ENCODE measurements at places on chromosomes 2 and 18. TPM values are rescaled to one million over a fixed set of nuclear protein-coding genes. Genes with fewer than 3 reads are reported as not detected.

DNA sequence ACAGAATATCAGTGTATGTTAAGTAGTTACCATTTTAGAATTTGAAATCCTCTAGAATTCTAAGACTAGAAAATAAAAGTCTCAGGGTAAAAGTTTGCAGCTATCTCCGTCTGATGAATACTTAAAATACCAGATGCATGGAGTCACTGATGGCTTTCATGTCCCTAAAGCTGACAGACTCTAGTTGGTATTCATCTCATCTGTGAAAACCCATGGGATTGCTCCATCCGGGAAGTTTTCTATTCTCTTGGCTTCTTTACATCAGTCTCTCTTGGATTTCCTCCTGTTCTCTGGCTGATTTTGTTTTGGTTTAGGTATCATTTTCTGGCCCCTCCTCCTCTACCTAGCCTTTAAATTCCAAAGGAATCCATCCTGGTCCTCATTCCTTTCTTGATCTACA is 465.6 kb upstream of the POU3F3 start:
- no peak for DNase-seq

DNA sequence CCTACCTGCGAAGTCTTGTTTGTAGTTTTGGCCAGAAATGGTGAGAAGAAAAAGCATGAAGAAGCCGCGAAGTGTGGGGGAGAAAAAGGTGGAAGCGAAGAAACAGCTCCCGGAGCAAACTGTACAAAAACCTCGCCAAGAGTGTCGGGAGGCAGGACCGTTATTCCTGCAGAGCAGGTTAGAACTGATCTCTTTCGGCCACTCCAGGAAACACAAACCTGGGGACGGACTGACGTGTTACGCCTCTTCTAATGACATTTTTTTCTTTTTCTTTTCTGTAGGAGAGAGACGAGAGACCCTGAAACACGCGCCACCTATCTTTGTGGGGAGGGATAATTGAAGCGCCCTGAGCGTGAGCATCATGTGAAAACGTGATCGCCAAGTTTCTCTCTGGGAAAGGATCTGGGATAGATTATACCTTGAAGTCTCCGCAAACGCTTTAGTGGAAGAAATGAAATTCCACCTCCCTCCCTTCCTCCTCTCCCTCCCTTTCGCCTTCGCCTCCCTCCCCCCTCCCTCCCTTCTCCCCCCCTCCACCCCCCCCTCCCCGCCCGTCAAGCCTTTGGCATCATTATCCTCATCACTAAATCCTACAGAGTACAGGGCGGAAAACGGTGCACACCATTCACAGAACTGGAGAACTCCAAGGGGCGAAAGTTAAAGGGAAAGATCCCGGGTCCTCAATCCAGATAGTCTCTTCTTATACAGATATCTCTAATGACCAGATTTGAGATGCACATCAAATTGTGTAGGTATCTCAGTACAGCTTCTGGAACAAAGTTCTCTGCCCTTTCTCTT is at the start of gene ZEB2:
ZEB2 (minus strand) TSS at position 186 of the 798 bp plus-strand sequence. CDS start 2,769 bp downstream, outside the sequence.
- no peak for DNase-seq

DNA sequence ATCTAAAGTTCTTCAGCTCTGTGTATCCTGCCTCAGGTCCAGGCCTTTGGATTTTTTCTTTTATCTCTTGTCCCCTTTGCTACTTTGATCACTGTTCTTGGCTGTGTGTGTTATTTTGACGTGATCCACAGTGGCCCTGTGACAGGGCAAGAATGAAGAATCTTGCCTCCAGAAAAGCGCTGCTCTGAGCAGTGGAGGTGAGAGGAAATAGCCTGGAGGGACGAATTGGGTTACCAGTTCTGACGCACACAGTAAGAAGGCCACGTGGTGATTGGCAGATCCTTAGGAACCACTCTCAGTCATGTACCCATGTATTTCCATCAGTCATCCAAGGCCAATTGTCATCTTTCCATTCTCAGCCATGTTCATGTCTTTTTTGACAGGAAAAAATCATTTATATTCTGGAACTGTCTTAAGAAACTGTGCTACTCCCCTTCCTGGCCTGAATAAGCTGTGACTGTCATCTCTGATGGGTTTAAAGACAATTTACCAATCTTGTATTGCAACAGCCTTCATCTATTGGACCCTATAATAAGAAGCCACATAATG is 47.6 kb downstream of the MAPK4 start:
- no peak for DNase-seq

Gene NEU2
- not detected for total RNA-seq

Gene PAX3
- not detected for total RNA-seq

GRCh38 chr2:85602476-85603234 is at the start of gene TMEM150A:
TMEM150A (minus strand) TSS chr2:85602698; CDS start chr2:85601948, 750 bp downstream.
- peak; percentile 98 for DNase-seq
